ENCODE measurements at places on chromosomes 6 and 20.

DNA sequence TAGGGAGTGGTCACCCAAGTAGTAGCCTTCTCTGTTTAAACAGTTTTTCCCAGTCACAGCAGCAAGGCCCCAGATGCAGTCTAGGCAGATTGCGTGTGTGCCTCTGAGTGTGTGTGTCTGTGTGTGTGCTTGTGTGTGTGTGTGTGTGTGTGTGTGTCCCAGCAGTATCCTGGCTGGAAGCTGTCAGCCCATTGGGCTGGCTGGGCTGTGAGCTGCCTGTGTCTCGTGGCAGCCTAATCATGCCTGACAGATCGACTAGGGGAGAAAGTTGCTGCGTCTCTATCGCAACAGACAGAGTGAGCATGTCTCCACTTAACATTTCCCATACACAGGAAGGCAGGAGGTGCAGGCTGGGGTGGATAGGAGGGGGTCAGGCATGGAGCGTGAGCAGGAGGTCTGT lies 42.9 kb upstream of the LRFN2 start:
- no peak for DNase-seq

- no peak for DNase-seq
Measured at GRCh38 chr6:157083343-157083742, 240.0 kb downstream of the TMEM242 start.

DNA sequence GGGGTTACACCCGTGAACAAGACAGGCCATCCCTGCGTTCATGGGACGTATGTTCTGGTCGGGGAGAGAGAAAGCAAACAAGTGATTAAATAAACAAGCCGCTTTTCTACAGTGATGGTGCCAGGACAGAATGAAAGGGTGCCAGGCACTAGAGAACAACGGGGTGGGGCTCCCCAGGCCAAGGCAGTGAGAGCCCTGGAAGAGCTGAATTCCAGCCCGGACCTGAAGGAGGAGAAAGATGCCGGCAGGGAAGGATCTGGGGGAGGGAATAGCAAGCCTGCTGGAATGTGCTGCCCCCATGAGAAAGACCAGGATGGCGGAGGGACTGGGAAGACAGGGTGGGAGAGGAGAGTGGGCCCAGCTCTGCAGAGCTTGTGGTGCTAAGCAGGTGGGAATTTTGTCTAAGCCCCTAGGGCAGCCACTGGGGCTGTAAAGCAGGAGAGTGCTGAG lies 7.5 kb downstream of the SNAI1 start:
- no peak for DNase-seq

GRCh38 chr6:25642667-25643328 lies 9.2 kb upstream of the SCGN start:
- DNase-seq: no peak

GRCh38 chr6:52233975-52234823 lies 10.1 kb downstream of the IL17F start:
- no peak for DNase-seq

DNA sequence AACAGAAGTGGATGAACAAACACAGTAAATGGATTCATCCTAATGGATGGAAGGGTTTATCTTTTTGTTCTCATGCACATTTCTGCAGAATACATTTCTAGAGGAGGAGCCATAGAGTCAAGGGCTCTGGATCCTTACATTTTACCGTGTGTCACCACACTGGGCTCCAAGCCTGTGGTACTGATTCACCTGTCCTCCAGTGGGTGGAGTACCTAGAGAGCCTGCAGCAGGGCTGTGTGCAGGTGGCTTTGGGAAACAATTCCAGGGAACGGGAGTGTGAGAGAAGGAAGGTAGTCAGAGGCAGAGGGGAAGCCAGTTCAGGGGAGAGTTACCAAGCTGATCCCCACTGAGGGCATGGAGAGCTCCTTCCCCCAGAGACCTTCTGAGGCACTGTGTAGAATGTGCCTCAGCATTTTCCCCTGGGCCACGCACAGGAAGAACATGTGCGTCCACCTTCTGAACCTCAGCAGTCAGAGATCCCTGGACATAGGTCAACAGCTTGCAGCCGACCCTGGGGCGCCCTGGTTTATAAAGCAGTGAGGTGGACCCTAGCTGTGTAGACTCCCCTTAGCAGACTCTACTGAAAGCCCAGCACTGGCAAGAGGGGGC lies 85.3 kb upstream of the SLC22A23 start:
- no peak for DNase-seq

DNA sequence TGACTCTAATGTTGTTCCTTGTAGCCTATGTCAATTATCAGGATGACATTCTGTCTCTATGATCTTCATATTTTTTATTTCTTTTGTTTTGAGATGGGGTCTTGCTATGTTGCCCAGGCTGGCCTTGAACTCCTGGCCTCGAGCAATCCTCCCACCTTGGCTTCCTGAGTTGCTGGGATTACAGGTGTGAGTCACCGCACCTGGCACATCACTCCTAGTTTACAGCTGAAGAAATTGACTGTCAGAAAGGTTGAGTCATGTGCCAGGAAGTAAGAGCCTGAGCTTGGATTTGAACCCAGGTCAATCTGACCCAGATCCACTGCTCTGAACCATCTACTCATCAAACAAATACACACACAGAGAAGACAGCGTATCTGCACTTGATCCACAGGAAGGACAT lies 14.4 kb downstream of the PPP1R3G start:
- DNase-seq: no peak

DNA sequence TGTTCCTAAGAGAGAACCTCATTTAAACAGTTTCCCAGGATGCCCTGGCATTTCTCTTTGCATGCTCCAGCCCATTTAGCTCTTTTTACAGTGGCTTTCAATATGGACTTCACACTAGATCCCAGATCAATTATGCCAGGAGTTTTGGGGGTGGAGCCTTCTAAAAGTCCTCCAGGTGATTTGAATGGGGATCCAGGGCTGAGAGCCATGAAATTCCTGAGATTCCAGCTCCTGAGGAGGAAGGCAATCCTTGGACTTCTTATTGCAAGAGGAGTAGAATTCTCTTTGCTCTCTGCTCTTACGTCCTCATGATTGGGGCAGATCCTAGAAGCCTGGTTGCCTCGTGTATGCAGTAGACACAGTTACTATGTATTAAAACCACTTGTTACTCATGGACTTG lies 184.2 kb downstream of the DHX35 start:
- DNase-seq: no peak

- no peak for DNase-seq
Measured at GRCh38 chr6:148578489-148578814, 168.4 kb upstream of the UST start.

DNA sequence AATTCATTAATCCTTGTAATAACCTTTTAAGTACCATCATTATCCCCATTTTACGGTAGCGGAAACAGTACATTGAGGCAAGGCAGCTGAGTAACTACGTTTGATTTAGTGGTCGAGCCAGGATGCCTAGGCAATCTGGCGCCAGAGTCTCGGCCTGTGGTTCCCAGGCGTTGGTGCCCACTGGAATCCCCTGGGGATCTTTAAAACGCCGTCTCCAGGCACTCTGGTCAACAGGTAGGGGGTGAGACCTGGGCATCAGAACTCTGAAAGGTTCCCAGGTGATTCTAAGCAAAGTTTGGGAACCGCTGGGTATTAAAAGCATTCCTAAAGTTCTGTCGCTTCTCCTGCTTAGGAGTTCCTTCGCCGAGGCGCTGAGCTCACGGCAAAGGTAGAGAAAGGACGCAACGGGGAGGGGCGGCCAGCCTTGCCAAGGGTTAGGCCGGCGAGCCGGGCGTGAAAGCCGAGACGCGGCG lies 939 bp downstream of the DTNBP1 start:
- DNase-seq: no peak
